ENCODE measurements at places on chromosomes 3 and 15.

GRCh38 chr15:65060641-65061397 lies 7.0 kb downstream of the RASL12 start:
- H3K4me3 ChIP-seq: no peak overlapping the region
- H3K27me3 ChIP-seq: no peaks in the 10 kb centered on the region
- no peak for DNase-seq
- no peak overlapping the region for H3K27ac ChIP-seq

- H3K27ac ChIP-seq: no peak overlapping the region
- no peaks in the 10 kb centered on the region for H3K4me1 ChIP-seq
- no peaks in the 10 kb centered on the region for H3K36me3 ChIP-seq
- no peaks in the 10 kb centered on the region for H3K27me3 ChIP-seq
- H3K4me3 ChIP-seq: no peak overlapping the region
Measured at GRCh38 chr3:33173672-33174071, 44.9 kb downstream of the SUSD5 start.

GRCh38 chr3:182412066-182412465 lies 381.2 kb upstream of the ATP11B start:
- H3K27me3 ChIP-seq: no peaks in the 10 kb centered on the region
- H3K4me1 ChIP-seq: peaks cover 15% of the 10 kb centered on the region
- H3K27ac ChIP-seq: no peak overlapping the region
- no peaks in the 10 kb centered on the region for H3K36me3 ChIP-seq
- H3K4me3 ChIP-seq: no peak overlapping the region
- DNase-seq: no peak

DNA sequence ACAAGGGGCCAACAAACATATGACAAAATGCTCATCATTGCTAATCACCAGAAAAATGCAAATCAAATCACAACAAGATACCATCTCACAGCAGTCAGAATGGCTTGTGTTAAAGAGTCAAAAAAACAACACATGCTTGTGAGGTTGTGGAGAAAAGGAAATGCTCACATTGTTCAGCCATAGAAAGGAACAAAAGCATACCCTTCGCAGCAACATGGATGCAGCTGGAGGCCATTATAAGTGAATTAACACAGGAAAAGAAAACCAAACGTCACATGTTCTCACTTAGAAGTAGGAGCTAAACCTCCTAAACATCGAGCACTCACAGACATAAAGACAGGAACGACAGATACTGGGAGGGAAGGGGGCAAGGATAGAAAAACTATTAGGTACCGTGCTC lies 678.4 kb upstream of the GRM7 start:
- no peaks in the 10 kb centered on the region for H3K27me3 ChIP-seq
- H3K4me1 ChIP-seq: peaks cover 20% of the 10 kb centered on the region
- DNase-seq: no peak
